Thyroid gland (tissue), 4 donors: ENCODE measurements at places on chromosomes 6 and 20. TPM values are rescaled to one million over a fixed set of nuclear protein-coding genes. Genes with fewer than 3 reads are reported as not detected.
A peak's percentile ranks its signal among the peaks of the same experiment; 100 is the strongest.

The THBD gene
- 78.5 TPM for total RNA-seq

DNA sequence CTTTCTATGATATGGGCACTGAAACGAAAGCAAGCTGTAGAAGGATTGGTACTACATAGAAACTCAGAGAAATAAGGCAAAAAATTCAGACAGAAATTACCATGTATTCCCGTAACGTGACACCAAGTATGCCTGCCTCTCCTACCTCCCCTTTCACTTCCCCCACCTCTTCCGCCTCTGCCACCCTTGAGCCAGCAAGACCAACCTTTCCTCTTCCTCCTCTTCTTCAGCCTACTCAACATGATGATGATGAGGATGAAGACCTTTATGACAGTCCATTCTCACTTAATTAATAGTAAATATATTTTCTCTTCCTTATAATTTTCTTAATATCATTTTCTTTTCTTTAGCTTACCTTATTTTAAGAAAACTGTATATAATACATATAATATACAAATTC is 188.1 kb upstream of the VGLL2 start:
- H3K4me1 ChIP-seq = no peaks in the 10 kb centered on the region
- no peak overlapping the region for H3K4me3 ChIP-seq
- no peaks in the 10 kb centered on the region for H3K36me3 ChIP-seq
- H3K27me3 ChIP-seq = no peaks in the 10 kb centered on the region
- no peak for DNase-seq
- H3K27ac ChIP-seq = no peak overlapping the region

The CST5 gene
- not detected for total RNA-seq

DNA sequence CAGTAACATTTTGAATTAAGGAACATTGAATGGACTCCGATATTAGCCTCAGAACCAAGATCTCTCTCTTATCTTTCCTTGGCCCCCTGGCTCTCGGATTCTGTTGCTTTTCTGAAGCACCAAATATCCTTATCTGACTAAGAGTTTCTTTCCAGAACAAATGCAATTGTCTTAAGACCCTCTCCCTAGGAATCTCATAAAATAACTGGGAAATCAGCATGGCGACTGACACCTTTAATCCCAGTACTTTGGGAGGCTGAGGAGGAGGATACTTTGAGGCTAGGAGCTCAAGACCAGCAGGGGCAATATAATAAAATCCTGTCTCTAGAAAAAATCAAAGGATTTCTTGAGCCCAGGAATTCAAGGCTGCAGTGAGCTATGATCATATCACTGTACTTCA is 984.5 kb downstream of the HACE1 start:
- no peak overlapping the region for H3K27ac ChIP-seq
- no peaks in the 10 kb centered on the region for H3K4me1 ChIP-seq
- H3K36me3 ChIP-seq = no peaks in the 10 kb centered on the region
- DNase-seq = no peak

The FRK gene
- total RNA-seq = 2.3 TPM

DNA sequence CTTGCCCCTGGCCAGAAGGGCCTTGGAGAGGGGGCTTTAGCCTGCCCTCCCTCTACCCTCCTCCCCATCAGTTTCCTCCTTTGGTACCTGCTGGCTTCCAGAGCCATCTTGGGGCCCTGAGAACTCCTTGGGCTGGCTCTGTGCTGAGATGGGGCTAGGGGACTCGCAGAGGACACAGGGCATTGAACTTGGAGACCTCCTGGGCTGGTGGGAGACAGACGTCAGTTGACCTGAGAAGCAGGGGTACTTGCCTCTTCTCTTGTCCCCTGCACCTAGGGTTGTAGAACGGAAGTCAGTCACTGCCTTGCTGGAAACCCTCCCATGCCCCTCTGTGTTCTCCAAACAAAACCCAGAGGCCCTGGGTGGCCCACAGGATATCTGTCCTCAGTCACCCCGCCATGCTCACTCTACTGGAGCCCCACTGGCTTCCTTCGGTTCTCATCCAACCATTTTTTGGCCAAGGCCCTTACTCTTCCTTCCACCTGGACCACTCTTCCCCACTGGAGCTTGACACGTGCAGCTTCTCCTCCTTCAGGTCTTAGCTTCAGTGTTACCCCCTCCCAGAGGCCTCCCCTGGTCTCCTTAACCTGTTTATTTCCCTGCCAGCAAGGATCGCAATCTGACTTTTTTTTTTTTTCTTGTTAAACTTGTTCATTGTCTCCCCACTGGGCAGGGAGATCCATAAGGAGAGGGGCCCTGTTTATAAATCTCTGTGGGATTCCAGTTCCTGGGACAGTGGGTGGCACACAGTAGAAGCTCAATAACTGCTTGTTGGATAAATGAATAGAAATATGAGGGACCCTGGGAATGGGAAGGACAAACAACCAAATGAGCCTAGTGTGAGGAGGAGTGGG is 971 bp downstream of the RBCK1 start:
- H3K27me3 ChIP-seq = no peaks in the 10 kb centered on the region
- no peak for DNase-seq
- H3K36me3 ChIP-seq = no peaks in the 10 kb centered on the region
- H3K4me1 ChIP-seq = peaks cover 19% of the 10 kb centered on the region
- H3K4me3 ChIP-seq = peak overlapping the region; percentile 98

DNA sequence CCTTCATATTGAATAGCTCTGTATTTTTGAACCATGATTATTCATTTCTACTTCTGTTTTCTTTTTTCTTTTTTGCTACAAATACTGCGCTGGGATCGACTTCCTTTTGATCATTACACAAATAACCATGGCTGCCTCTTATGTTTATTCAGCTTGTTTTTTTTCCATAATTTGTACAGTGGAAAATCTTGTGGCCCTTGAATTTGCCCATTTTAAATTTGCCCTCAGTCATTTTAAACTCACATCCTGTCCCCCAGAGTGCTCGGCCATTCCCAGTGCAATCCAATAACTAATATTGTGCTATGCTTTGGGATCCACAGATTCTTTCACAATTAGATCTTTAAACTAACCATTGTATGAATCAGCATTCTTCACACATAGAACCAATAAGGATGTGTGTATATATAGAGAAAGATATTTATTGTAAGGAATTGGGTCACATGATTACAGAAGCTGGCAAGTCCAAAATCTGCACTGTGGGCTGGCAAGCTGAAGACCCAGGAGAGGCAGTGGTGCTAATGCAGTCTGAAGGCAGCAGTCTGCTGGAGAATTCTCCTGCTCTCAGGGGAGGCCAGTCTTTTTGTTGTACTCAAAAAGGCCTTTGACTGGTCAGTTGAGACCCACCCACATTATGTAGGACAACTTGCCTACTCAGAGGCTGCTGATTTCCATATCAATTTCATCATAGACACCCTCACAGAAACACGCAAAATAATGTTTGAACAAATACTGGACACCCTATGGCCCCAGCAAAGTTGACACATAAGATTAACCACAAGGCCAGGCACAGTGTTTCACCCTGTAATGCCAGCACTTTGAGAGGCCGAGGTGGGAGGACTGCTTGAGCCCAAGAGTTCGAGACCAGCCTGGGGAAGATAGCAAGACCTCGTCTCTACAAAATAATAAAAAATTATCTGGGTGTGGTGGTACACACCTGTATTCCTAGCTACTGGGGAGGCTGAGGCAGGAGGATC is 147.1 kb downstream of the MTHFD1L start:
- H3K4me3 ChIP-seq = no peak overlapping the region
- H3K4me1 ChIP-seq = no peaks in the 10 kb centered on the region
- H3K27ac ChIP-seq = no peak overlapping the region

GRCh38 chr6:18675881-18676280 is 288.7 kb downstream of the RNF144B start:
- H3K4me3 ChIP-seq = no peak overlapping the region
- no peak for DNase-seq
- no peaks in the 10 kb centered on the region for H3K36me3 ChIP-seq
- H3K27me3 ChIP-seq = no peaks in the 10 kb centered on the region
- H3K27ac ChIP-seq = no peak overlapping the region
- H3K4me1 ChIP-seq = no peaks in the 10 kb centered on the region

GRCh38 chr6:135181333-135182070 is 394 bp downstream of the MYB start:
- H3K36me3 ChIP-seq = no peaks in the 10 kb centered on the region
- peak overlapping the region; percentile 40 for H3K4me3 ChIP-seq

GRCh38 chr6:106511288-106512047 is 117.8 kb downstream of the RTN4IP1 start:
- peaks cover 26% of the 10 kb centered on the region for H3K4me1 ChIP-seq
- H3K27me3 ChIP-seq = no peaks in the 10 kb centered on the region
- peak overlapping the region; percentile 92 for H3K27ac ChIP-seq
- H3K4me3 ChIP-seq = peak overlapping the region; percentile 58
- no peaks in the 10 kb centered on the region for H3K36me3 ChIP-seq

- H3K4me3 ChIP-seq = no peak overlapping the region
- peaks cover 45% of the 10 kb centered on the region for H3K4me1 ChIP-seq
- DNase-seq = no peak
- H3K36me3 ChIP-seq = no peaks in the 10 kb centered on the region
- H3K27me3 ChIP-seq = no peaks in the 10 kb centered on the region
Observed at GRCh38 chr20:50746138-50746940, 15.0 kb downstream of the PARD6B start.

GRCh38 chr6:169729961-169730360 is 5.7 kb upstream of the PHF10 start:
- no peaks in the 10 kb centered on the region for H3K27me3 ChIP-seq
- no peak overlapping the region for H3K27ac ChIP-seq
- no peak for DNase-seq
- H3K36me3 ChIP-seq = no peaks in the 10 kb centered on the region
- H3K4me1 ChIP-seq = no peaks in the 10 kb centered on the region
- no peak overlapping the region for H3K4me3 ChIP-seq

DNA sequence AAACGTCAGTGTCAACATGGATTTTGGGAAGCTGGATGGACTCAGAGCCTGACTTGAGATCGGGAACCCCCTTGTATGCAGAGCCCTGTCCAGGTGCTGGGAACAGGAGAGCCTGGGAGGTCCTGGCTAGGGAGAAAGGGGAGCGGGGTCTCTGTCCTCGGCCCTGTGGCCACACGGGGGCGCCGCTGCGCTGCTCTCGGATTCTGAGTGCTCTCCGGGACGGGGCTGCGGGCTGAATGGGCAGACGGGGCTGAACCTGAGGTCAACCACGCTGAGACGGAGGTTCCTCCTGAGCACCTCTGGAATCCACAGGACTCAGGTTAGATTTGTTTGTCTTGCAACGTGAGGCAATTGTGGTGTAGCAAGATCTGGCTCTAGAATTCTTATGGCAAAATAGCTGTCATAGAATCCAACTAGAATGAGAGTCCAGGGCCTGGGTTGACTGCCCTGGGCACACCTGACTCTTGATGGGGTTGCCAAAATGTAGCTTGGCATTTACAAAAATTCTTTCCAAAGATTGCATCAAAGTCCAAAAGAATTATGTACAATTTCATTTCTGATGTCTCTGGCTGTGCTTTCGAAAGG is 20.6 kb upstream of the HLA-F start:
- H3K27ac ChIP-seq = no peak overlapping the region
- H3K27me3 ChIP-seq = no peaks in the 10 kb centered on the region
- H3K4me1 ChIP-seq = no peaks in the 10 kb centered on the region
- DNase-seq = peak; percentile 33
- H3K4me3 ChIP-seq = no peak overlapping the region

The ENPP3 gene
- 0.29 TPM for total RNA-seq

- H3K27me3 ChIP-seq = no peaks in the 10 kb centered on the region
- no peaks in the 10 kb centered on the region for H3K36me3 ChIP-seq
- no peaks in the 10 kb centered on the region for H3K4me1 ChIP-seq
- H3K27ac ChIP-seq = no peak overlapping the region
- no peak overlapping the region for H3K4me3 ChIP-seq
Observed at GRCh38 chr6:31920811-31921210, 6.7 kb upstream of the C2 start.

GRCh38 chr20:17520583-17520982 is 10.6 kb downstream of the BFSP1 start:
- H3K27ac ChIP-seq = no peak overlapping the region
- H3K36me3 ChIP-seq = no peaks in the 10 kb centered on the region
- DNase-seq = no peak
- H3K4me1 ChIP-seq = no peaks in the 10 kb centered on the region

The LRRC73 gene
- 1.6 TPM for total RNA-seq
